ENCODE measurements at places on chromosomes 6 and 20. TPM values are rescaled to one million over a fixed set of nuclear protein-coding genes. Genes with fewer than 3 reads are reported as not detected.
A peak's percentile ranks its signal among the peaks of the same experiment; 100 is the strongest.

The APOM gene
- total RNA-seq, result 3.9 TPM

The TBX18 gene
- not detected for total RNA-seq

The PTCRA gene
- total RNA-seq, result not detected

The RNF217 gene
- total RNA-seq, result 10.2 TPM

The CALHM4 gene
- not detected for total RNA-seq

The RNF39 gene
- 0.26 TPM for total RNA-seq

DNA sequence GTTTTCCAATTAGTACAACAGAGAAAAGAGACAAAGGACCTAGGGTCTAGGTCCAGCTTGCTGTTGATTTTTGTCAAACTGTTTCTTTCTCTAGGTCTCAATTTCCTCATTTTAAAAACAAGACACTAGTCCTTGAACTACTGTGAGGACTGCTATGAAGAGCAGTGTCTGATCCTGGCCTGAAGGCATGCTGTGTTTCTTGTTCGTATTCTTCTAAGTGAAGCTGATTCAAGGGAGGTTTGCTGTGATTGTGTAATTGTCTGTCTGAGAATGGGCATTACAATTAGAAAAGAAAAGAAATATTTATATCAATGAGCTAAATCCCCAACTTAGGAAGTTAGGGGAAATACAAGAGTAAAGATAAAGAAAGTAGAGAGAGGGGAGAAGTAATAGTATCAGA is 228.2 kb upstream of the SUPT3H start:
- H3K36me3 ChIP-seq, result no peaks in the 10 kb centered on the region
- H3K4me3 ChIP-seq, result no peak overlapping the region
- no peaks in the 10 kb centered on the region for H3K4me1 ChIP-seq
- no peaks in the 10 kb centered on the region for H3K27me3 ChIP-seq
- DNase-seq, result no peak
- no peak overlapping the region for H3K27ac ChIP-seq

GRCh38 chr6:138588805-138589434 is 89.6 kb upstream of the NHSL1 start:
- peak; percentile 72 for DNase-seq
- no peaks in the 10 kb centered on the region for H3K4me1 ChIP-seq
- H3K4me3 ChIP-seq, result no peak overlapping the region
- no peaks in the 10 kb centered on the region for H3K27me3 ChIP-seq
- no peak overlapping the region for H3K27ac ChIP-seq
- no peaks in the 10 kb centered on the region for H3K36me3 ChIP-seq

- H3K4me1 ChIP-seq, result peaks cover 2% of the 10 kb centered on the region
- no peaks in the 10 kb centered on the region for H3K36me3 ChIP-seq
- H3K27ac ChIP-seq, result no peak overlapping the region
- no peak for DNase-seq
These were observed 17.8 kb upstream of the HLA-DRB1 start for GRCh38 chr6:32607263-32607987.

- no peak overlapping the region for H3K27ac ChIP-seq
- H3K27me3 ChIP-seq, result no peaks in the 10 kb centered on the region
- peaks cover 3% of the 10 kb centered on the region for H3K36me3 ChIP-seq
- peak; percentile 86 for DNase-seq
- H3K4me3 ChIP-seq, result peak overlapping the region; percentile 58
These were observed 1.4 kb upstream of the LAMA5 start for GRCh38 chr20:62368392-62368975.

GRCh38 chr6:13383328-13384163 is 55.2 kb upstream of the TBC1D7 start:
- H3K27ac ChIP-seq, result no peak overlapping the region
- H3K27me3 ChIP-seq, result no peaks in the 10 kb centered on the region
- no peaks in the 10 kb centered on the region for H3K4me1 ChIP-seq
- H3K4me3 ChIP-seq, result no peak overlapping the region
- no peak for DNase-seq
- no peaks in the 10 kb centered on the region for H3K36me3 ChIP-seq

- peak; percentile 10 for DNase-seq
- peaks cover 35% of the 10 kb centered on the region for H3K36me3 ChIP-seq
These were observed 21.9 kb downstream of the PYGB start for GRCh38 chr20:25269833-25270170.

DNA sequence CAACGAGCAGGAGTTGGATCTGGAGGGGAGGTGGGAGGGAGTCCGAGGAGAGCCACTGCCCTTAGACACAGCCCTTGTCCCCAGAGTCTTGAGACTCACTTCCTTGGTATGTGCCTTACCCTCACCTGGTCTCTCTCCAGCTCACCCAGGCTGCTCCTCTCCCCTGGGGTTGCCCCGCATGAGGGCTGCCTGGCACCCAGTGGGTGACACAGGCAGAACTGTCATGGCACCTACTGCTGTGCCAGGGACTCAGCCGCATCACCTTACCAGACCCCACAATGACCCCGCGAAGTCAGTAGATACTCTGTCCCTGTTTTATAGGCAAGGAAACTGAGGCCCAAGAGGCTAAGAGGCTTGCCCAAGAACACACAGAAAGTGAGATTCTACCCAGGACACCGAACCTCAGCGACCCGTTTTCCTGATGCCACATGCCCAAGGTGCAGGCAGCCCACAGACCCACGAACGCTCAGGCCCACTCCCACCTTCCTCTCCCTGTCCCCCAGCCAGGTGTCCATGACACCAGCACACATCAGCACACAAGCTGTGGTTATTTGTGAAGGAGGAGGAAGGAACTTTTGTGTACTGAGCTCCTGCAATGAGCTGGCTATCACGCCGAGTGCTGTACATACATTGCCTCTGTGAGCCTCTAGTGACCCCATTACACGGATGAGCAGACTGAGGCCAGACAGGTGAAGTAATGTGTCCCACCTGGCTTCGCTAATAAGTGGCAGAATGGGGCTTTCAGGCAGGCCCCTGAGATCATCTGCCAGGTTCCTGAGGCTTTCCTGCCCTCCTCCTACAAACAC is 168.1 kb downstream of the GRM4 start:
- no peaks in the 10 kb centered on the region for H3K4me1 ChIP-seq
- no peak overlapping the region for H3K27ac ChIP-seq
- H3K27me3 ChIP-seq, result no peaks in the 10 kb centered on the region
- H3K36me3 ChIP-seq, result no peaks in the 10 kb centered on the region
- DNase-seq, result peak; percentile 17
- H3K4me3 ChIP-seq, result no peak overlapping the region

- no peak overlapping the region for H3K27ac ChIP-seq
- H3K36me3 ChIP-seq, result no peaks in the 10 kb centered on the region
- no peaks in the 10 kb centered on the region for H3K27me3 ChIP-seq
- no peak overlapping the region for H3K4me3 ChIP-seq
- no peaks in the 10 kb centered on the region for H3K4me1 ChIP-seq
These were observed 776.0 kb downstream of the TBC1D32 start for GRCh38 chr6:120558294-120558693.

- H3K27ac ChIP-seq, result no peak overlapping the region
- H3K36me3 ChIP-seq, result no peaks in the 10 kb centered on the region
- H3K27me3 ChIP-seq, result no peaks in the 10 kb centered on the region
- no peak for DNase-seq
- H3K4me1 ChIP-seq, result no peaks in the 10 kb centered on the region
- no peak overlapping the region for H3K4me3 ChIP-seq
These were observed 57.6 kb downstream of the TENT5A start for GRCh38 chr6:81694855-81695254.

DNA sequence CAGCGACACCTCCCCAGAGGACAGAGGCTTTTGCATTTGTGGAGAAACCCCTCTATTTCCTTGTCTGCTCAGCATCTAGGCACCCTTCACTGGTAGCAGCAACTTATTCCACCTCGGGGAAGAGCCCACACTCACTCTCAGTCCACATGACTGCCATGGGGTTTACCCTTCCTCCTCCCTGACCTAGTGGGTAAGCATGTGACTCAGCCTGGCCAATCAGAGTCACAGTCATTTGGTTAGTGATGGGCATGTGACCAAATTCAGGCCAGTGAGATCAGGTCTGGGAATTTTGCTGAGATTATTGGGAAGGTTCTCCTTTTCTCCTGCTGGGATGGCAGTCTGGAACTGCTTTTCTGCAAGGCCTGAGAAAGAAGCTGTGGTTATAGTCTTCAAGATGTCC is 145.7 kb upstream of the PHACTR3 start:
- no peak overlapping the region for H3K27ac ChIP-seq
- no peak overlapping the region for H3K4me3 ChIP-seq
- no peak for DNase-seq

DNA sequence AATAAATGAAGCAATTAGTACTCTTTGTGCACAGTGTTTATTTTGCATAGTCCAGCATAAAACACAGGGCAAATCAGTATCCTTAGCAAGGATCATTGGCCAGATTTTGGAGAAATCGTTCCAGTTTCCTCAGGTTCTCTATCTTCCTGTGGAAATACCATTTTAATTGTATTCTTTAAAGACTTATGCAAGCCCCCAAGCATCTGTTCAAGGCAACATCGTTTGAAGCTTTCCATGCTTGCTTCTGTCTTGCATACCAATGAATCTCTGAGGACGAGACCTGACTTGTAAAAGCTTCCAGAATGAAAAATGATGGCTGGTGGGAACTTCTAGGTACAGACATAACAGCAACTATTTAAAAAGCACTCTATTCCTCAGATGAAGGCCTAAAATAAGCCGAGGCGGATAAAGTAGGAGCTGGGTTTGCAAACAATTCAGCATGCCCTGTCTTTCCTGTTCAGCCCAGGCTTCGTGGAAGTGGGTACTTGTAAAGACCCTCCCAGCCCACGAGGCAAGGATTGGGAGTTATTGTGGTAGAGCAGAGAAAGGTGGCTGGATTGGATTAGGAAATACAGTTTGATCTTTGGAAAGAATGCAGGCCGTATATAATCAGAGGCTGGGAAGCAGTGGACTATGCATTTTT is 21.6 kb downstream of the NRSN1 start:
- no peaks in the 10 kb centered on the region for H3K36me3 ChIP-seq
- no peak for DNase-seq
- no peaks in the 10 kb centered on the region for H3K27me3 ChIP-seq
- H3K4me3 ChIP-seq, result no peak overlapping the region
- H3K27ac ChIP-seq, result no peak overlapping the region

GRCh38 chr20:23138682-23139081 is 52.6 kb upstream of the CD93 start:
- H3K27me3 ChIP-seq, result no peaks in the 10 kb centered on the region
- H3K4me3 ChIP-seq, result no peak overlapping the region
- no peaks in the 10 kb centered on the region for H3K4me1 ChIP-seq
- no peak overlapping the region for H3K27ac ChIP-seq

GRCh38 chr20:24577271-24577909 is 108.0 kb downstream of the SYNDIG1 start:
- peaks cover 2% of the 10 kb centered on the region for H3K36me3 ChIP-seq
- DNase-seq, result no peak
- no peaks in the 10 kb centered on the region for H3K4me1 ChIP-seq

DNA sequence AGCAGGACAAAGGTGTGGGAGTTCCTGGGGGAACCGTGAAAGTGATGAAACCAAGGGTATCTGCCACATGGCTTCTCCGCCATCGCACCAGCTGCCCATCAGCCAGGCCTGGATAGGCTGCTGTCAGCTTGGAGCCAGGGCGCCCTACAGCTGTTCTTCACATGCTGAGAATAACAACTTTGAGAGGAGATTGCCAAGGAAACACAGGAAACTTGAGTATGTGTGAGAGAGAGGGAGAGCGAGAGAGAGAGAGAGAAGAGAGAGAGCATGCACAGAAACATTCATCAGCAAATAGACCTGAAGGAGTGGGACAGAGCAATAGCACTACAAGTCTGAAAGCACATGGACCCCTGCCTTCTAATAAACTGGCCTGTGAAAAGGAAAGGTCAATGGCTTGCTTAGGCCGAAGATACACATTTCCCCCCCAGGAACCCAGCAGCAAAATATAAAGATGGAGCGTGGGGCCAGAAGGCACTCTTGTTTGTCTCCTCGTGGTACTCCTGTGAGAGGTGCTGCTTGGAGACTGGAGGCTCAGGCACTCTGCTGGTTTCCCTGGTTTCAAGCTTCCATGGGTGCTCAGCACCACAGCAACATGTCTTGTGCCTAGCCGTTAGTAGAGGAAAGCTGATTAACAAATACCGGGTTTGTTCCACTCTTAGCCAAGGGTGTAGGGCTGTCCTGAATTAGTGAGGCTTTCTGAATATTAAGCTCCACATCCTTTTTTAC is 53.0 kb downstream of the SNAP25 start:
- no peak for DNase-seq
- no peak overlapping the region for H3K27ac ChIP-seq
- H3K4me1 ChIP-seq, result no peaks in the 10 kb centered on the region
- no peaks in the 10 kb centered on the region for H3K27me3 ChIP-seq
- H3K36me3 ChIP-seq, result no peaks in the 10 kb centered on the region
- H3K4me3 ChIP-seq, result no peak overlapping the region

GRCh38 chr6:165543781-165544180 is 119.3 kb downstream of the PDE10A start:
- no peak overlapping the region for H3K4me3 ChIP-seq
- H3K4me1 ChIP-seq, result no peaks in the 10 kb centered on the region
- H3K27ac ChIP-seq, result no peak overlapping the region
- no peak for DNase-seq

- H3K36me3 ChIP-seq, result peaks cover 5% of the 10 kb centered on the region
- H3K27me3 ChIP-seq, result no peaks in the 10 kb centered on the region
- H3K27ac ChIP-seq, result no peak overlapping the region
- peaks cover 3% of the 10 kb centered on the region for H3K4me1 ChIP-seq
- no peak overlapping the region for H3K4me3 ChIP-seq
These were observed 26.2 kb downstream of the NOL7 start for GRCh38 chr6:13641315-13641714.

- no peak overlapping the region for H3K4me3 ChIP-seq
- H3K27ac ChIP-seq, result no peak overlapping the region
- no peaks in the 10 kb centered on the region for H3K4me1 ChIP-seq
- no peaks in the 10 kb centered on the region for H3K36me3 ChIP-seq
- H3K27me3 ChIP-seq, result no peaks in the 10 kb centered on the region
These were observed 34.9 kb downstream of the RNF24 start for GRCh38 chr20:3980260-3981131.

- no peak overlapping the region for H3K27ac ChIP-seq
- H3K27me3 ChIP-seq, result no peaks in the 10 kb centered on the region
- no peaks in the 10 kb centered on the region for H3K36me3 ChIP-seq
- peak overlapping the region; percentile 98 for H3K4me3 ChIP-seq
These were observed 112.0 kb upstream of the BEND6 start for GRCh38 chr6:56842686-56843475.

DNA sequence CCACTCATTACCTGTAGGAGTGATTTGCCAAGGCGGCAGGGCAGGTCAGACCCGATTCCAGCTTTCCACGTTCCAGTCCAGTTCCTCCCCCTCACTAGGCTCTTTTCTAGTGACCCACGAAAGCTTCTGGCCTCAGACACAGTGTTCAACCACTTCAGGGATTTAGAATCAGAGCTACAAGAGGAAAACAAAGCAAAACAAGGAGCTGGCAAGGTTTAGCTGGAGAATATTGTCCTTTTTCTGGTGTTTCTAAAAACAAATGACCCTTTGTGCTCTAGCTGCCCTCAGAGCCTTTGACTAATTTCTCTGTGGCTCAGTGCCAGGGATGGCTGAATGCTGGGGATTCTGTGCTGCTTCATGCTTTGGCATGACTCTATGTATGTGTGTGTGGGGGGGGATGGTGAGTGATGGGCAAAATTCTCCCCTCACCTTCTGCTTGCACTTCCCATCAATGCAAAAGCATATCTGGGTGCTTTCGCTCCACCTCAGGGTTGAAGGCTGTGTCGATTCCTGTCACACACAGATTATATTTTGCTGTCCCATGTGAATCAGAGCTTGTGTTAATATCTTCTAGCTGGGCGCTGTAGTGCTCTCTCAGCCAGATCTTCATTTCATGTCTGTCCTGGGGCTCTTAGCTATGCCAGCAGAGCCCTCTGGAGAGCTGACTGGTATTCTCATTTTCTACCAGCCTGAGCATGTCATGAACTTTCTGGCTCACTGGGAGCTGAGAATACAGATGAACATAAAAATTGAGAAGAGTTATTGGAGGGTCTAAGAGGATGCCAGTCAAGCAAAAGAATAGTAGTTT is 19.3 kb upstream of the NEDD9 start:
- DNase-seq, result no peak
- H3K27me3 ChIP-seq, result no peaks in the 10 kb centered on the region
- peaks cover 4% of the 10 kb centered on the region for H3K36me3 ChIP-seq
- H3K4me3 ChIP-seq, result no peak overlapping the region
- no peak overlapping the region for H3K27ac ChIP-seq
- H3K4me1 ChIP-seq, result 0 out of 2 replicates have a peak, but pooled peaks cover 2% of the 10 kb centered on the region

Measured in H9 (cell line).